Stimulated activated CD4-positive, alpha-beta T cell treated with anti-CD3 and anti-CD28 coated beads, Interleukin-2, amount 100 ng/mL, for 4 hours (primary cell): ENCODE measurements at places on chromosomes 4 and X.

- no peak for DNase-seq
Measured at GRCh38 chr4:109128589-109128988, 173.9 kb downstream of the COL25A1 start.

DNA sequence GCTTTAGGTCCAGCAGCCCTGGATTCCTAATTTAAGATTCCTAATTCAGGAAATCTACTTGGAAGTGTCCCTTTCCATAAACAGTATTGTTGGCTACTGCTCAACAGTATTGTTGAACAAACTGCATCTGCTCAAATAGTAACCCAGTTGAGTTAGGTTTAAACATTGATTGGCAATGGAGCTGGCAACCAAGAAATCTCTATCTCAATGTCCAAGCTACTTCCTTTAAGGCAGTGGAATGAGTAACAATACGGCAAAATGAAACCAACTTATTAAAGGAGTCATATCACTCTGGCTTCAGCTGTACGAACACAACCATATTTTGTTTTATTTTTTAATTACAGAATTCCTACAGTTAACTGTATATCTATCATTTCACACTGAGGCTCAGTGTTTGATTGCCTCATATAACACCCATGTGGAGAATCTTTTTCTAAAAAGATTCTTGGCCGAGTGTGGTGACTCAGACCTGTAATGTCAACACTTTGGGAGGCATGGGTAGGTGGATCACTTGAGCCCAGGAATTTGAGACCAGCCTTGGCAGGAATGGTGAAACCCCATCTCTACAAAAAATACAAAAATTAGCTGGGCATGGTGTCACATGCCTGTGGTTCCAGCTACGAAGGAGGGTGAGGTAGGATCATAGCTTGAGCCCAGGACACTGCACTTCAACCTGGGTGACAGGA lies 71.7 kb upstream of the IL13RA1 start:
- no peak for DNase-seq

DNA sequence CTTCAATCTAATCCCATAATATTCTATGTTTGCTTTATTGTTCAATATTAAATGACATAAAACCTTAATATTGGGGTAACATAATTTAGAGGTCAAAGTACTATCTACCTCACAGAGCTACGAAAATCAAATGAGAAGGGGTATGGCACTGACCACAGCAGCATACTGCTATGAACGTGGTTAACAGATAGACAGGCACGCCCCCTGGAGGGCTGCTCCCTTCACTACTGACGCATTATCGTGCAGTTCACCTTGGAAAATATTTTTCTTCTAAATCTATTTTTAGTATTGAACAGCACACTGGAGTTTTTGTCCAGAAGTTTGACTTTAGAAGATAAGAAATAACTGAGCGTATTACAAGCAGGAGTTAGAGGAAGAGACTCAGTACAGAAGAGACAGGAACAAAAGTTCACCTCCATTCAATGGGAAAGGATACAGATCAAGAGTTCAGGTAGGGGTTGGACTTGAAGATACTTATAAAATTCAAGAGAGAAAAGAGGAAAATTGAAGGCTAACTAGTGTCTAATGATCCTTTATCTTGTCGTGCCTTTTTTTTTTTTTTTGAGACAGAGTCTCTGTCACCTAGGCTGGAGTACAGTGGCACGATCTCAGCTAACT lies 22.7 kb downstream of the MAP9 start:
- DNase-seq, result no peak

GRCh38 chrX:22234380-22234779 lies 38.3 kb upstream of the CBLL2 start:
- no peak for DNase-seq

GRCh38 chrX:7028246-7028645 lies 119.3 kb upstream of the STS start:
- no peak for DNase-seq

DNA sequence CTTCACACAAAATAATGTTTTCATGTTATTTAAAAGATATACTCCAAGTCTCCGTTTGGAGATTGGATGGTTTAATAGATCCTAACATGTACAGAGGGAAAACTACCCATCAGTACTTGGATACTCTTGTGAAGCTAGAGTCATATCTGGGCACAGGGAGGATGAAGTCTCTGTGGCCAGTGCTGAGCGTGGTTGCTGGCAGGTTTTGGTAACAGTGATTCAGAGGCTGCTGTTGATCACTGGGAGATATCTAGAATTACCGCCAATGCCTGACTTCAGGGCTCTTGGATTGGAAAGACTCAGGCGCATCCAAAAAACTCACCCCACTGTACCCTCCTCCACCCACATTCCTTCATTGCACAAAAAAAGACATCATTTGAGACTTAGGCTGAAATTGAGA lies 107.2 kb upstream of the PGRMC2 start:
- no peak for DNase-seq

DNA sequence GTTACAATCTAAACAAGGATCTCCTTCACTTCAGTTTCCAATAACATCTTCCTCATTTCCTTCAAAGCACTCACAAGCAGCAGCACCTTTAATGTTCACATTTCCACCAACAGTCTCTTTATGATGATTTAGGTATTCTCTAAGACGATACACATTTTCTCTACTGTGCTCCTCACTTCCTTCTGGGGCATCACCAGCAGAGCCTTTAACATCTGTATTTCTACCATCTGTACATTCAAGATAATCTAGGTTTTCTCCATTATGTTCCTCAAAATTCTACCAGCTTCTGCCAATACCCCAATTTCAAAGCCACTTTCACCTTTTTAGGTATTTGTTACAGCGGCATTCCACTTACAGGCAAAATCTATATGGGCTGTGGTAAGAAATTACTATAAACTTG lies 80.6 kb downstream of the FBXW7 start:
- no peak for DNase-seq

GRCh38 chrX:119784747-119785446 lies 6.5 kb downstream of the RPL39 start:
- no peak for DNase-seq

DNA sequence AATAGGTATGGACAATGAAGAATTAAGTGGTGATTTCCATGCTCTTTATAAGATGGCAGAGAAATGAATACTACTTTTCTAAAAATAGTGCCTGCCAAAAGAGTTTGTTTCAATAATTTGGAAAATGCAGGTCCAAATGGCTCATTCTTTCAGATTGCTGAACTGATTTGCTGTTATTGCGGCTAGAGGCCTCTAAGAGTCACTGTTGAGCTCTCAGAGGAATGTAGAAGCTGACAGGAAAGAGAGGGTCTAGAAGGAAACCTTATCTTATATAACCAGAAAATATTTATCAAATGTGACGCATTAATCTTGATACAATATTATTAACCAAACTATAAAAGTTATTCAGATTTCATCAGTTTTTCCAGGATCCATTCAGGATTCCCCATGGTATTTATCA lies 65.7 kb upstream of the PAGE1 start:
- DNase-seq, result no peak

DNA sequence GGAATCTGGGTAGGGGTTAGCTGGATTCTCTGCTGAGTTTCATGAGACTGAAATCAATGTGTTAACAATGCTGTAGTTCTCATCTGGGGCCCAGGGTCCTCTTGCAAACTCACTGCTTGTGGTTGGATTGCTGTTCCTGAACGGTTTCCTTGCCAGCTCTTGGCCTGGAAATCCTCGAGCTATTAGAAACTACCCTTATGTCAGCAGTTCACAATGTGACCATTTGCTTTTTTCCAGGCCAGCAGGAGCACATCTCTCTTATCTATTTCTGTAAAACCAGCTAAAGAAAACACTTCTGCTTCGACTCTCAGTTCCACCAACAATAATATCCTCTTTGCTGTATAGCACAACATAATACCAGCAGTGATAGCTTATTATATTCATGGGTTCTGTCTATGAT lies 140.1 kb upstream of the TRAM1L1 start:
- DNase-seq, result no peak

DNA sequence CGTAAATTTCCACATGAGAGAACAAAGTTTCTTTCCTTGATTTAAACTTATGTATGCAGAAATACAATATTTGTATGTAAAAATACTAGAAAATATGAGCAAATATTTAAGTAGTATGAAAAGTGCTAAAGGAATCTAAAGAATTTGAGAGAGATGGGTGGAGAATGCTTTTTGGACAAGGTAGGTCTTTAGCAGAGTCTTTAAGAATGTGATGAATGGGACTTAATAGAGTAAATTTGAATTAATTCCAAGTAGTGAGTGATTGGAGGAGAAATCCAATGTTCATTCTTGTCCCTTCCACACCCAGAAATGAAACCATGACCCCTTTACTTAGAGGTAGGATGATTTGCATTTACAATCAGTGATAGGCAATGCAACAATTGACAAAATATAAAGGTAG lies 570.9 kb upstream of the ZFP42 start:
- DNase-seq, result no peak

DNA sequence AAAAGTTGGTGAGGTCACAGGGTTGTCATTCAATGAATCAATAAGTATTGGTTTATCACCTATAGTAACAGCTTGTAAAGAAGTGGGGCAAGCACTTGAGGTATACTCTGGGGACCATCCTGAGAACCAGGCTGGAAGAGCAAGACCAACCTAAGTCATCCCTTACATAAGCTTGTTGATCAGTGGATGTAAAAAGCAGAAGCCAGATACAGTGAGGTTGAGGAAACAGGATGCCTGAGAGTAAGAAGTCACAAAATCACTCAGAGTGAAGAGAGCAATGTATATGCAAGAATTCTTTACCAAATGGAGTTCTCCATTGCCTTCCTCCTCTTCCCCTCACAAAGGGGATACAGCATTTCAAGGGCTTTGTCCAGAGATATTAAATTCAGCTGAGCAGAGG lies 76.3 kb upstream of the PACRGL start:
- no peak for DNase-seq
